NCI-H1436 treated with DMSO at 0.1 percent for 48 hours (cell line): ENCODE measurements at places on chromosomes 2 and 18.

DNA sequence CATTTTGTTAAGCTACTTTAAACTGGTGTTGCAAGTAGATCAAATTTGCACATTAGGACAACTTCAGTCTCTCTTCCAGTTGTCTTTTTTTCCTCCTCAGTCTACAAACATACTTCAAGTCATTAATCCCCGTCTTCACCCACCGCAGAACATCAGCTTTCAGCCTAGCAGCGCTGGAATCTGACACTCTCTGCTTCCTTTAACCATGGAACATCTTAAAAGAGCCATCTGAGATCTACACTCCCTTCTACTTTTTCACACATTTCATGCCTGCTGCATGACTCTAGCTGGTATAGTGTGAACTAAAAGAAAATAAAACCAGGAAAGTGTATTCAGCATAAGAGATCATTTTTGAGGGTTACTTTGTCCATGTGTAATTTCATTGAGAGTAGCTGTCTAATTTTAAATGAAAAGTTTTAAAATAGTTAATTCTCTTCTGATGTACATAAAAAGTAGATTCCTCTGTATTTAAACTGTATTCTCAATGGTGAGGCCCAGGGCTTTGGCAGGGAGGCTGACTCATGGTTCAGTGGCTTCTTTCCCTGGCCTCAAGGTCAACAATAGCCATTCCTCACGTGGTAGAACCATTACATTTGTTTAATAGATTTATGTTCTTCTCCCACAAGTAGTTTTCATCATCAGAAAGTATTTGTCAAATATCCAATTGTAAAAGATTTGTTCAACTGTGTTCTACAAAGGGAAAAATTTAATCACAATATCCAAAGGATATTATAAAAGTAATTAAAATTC lies 16.5 kb downstream of the SGPP2 start:
- no peak for DNase-seq

DNA sequence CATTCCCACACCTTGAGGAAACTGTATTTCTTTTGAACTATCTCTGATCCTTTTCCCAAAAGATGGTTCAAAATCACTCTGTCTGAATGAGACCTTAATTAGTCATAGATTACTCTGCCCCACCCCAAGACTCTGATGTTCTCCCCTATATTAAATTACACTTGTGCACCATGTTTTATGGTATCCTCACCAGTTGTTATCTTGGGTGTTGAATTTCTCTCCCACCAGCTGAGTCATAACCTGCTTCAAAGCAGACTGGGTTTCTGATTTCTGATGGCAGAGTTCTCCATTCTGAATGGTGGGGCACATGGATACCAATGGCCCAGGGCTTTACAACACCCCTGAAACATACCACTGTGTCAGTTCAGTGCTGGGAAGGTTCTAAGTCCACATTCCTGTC lies 15.0 kb downstream of the CDH20 start:
- DNase-seq: no peak

DNA sequence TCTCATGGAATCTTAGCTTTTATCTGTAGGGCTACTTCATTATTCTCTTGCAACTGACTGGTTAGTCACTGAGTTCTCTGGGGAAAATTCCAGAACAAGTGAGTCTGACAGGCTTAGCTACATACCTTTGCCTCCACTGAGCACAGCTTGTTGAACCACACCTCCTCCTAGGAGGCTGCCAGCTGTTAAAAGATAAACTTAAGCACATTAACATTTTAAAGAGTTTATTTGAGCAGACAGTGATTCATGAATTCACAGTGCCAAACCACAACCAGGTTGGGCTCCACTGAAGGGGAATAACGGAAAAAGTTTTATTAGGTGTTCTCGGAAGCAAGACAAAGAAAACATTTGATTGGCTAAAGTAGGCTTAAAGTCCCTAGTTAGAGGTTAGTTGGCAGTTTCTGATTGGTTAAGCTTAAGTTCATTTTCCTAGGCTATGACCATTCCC lies 12.5 kb upstream of the SLC38A11 start:
- DNase-seq: no peak

GRCh38 chr2:960061-960736 lies 9.6 kb downstream of the SNTG2 start:
- DNase-seq: no peak

DNA sequence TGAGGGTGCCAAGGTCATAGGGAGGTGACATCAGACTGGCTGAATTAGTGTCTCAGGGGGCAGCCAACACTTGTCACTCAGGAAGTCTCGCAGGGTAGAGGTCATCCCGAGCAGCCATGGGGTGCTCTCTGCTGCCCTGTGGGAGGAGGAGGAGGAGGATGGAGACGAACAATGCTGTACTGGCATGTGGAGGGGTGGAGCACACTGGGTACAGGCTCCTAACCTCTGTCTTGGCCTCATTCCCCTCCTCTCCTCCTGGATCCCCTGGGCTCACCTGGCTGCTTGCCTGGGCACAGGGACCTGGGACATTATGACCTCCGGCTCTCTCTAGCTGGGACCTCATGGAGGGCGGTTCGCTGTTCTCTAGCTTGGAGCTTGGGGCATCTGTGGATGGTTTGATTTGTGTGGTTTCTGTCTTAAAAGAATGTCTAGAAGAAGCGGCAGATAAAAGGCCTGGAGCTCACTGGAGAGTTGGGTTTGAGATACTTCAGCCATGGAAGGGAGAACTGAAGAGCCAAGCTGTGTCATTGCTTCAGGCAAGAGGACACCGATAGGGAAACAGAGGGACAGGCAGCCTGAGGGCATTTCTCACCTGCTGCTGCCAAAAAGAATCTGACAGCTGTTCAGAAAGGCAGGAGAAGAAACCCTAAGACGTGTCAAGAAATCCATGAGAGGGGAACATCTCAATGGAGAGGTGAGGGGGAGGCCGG lies 133.1 kb downstream of the SEPTIN10 start:
- no peak for DNase-seq

DNA sequence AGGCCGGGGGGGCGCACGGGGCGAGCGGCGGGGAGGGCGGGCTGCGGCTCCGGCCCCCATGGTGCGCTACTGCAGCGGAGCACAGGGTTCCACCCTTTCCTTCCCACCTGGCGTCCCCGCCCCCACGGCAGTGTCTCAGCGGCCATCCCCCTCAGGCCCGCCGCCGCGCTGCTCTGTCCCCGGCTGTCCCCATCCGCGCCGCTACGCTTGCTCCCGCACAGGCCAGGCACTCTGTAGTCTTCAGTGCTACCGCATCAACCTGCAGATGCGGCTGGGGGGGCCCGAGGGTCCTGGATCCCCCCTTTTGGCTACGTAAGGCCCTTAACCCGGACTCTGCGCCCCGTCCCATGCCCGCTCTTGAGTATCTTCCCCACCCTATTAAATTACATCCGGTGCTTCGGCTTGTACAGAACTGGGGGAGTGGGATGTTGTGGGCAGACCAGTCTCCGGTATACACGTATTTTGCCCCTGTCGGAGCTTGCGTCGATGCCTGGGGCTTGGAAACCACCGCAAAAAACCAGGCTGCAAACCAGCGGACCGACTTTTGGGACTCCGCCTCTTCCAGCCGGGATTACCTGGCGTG lies 598 bp upstream of the WBP1 start:
- DNase-seq: no peak

- DNase-seq: no peak
These were observed 14.7 kb upstream of the EPG5 start for GRCh38 chr18:45981821-45982220.

DNA sequence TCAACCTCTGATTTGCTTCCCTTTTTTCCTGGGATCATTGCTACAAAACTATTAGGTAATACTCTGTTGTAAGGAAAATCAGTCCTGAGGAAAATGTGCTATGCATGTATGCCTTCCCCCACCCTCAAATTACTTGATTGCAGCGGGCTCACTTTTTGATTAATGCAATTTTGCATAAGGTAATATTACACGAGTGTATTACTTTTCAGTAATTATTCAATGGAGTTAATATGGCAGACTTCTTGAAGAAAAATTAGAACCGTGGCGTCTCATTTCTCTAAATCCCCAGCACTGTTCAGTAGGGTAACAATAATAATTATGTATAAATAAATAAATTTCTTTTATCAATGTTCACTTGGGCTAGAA lies 527.6 kb upstream of the FANCL start:
- DNase-seq: no peak

DNA sequence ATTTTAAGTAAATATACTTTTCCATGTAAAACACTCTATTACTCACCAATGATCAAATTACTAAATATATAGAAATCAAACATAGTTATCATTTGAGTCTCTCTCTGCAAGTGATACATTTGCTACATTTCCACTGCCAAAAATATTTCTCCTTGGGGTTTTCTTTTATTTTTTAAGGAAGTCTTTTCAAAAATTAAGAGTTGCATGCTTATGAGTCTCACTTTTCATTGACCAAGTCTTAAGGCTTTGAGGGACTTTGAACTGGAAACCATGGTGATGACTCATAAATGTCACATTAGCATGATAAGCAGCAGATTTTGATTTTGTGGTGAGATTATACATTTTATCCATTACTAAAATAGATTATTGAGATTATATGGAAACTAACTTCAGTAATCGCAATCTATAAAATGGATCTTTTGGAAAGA lies 152.9 kb downstream of the FAM124B start:
- DNase-seq: no peak
